Stimulated activated CD8-positive, alpha-beta memory T cell treated with anti-CD3 and anti-CD28 coated beads, Interleukin-15, amount 100 ng/mL, for 4 hours (primary cell): ENCODE measurements at places on chromosomes 16 and 17.

- peak; percentile 5 for DNase-seq
Measured at GRCh38 chr17:17568772-17569195, 22.7 kb downstream of the PEMT start.

- no peak for DNase-seq
Measured at GRCh38 chr16:67397036-67397801, 3.9 kb upstream of the TPPP3 start.

- no peak for DNase-seq
Measured at GRCh38 chr17:73301369-73301768, 10.4 kb downstream of the CDC42EP4 start.

- no peak for DNase-seq
Measured at GRCh38 chr16:84916850-84917249, 94.5 kb downstream of the ZDHHC7 start.

- DNase-seq = no peak
Measured at GRCh38 chr17:41012326-41013120, 3.6 kb upstream of the KRTAP3-1 start.

- no peak for DNase-seq
Measured at GRCh38 chr17:83089328-83090132, 10.1 kb downstream of the METRNL start.

GRCh38 chr17:12395733-12396354 is 269.8 kb upstream of the MYOCD start:
- DNase-seq = no peak

DNA sequence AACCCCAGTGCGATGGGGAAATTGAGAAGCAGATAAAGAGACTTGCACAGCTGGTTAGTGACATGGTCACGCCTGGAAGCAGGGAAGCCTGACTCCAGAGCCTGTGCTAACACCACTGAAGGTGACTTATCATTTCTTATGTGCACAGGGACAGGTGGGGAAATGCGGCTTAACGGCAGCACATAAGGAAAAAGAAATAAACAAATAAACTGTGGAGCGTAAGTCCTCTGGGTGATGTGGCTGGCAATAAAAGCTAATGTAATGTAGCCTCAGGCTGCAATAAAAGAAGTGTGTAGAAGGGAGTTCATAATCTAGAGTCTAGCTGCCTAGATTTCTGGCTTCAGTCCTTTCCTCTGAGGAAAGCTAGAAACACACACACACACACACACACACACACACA is 10.6 kb downstream of the CDH11 start:
- DNase-seq = no peak
